ENCODE measurements at places on chromosomes 13 and 19. TPM values are rescaled to one million over a fixed set of nuclear protein-coding genes. Genes with fewer than 3 reads are reported as not detected.

- no peaks in the 10 kb centered on the region for H3K36me3 ChIP-seq
- no peak for DNase-seq
- no peaks in the 10 kb centered on the region for H3K27me3 ChIP-seq
- no peaks in the 10 kb centered on the region for H3K4me1 ChIP-seq
- H3K4me3 ChIP-seq = no peak overlapping the region
These were observed 77.9 kb upstream of the XPO4 start for GRCh38 chr13:20980430-20980829.

GRCh38 chr13:74070065-74070464 is 64.1 kb downstream of the KLF12 start:
- DNase-seq = peak; percentile 76
- peak overlapping the region; percentile 77 for H3K4me3 ChIP-seq
- peaks cover 88% of the 10 kb centered on the region for H3K4me1 ChIP-seq
- peak overlapping the region; percentile 10 for H3K27ac ChIP-seq
- H3K36me3 ChIP-seq = peaks cover 5% of the 10 kb centered on the region

Gene VWA8
- polyA plus RNA-seq = 6.9 TPM

GRCh38 chr13:72774019-72774418 is 7.7 kb downstream of the DIS3 start:
- no peaks in the 10 kb centered on the region for H3K36me3 ChIP-seq
- peaks cover 26% of the 10 kb centered on the region for H3K4me1 ChIP-seq
- no peak overlapping the region for H3K4me3 ChIP-seq
- no peaks in the 10 kb centered on the region for H3K27me3 ChIP-seq
- DNase-seq = no peak
- H3K27ac ChIP-seq = no peak overlapping the region

DNA sequence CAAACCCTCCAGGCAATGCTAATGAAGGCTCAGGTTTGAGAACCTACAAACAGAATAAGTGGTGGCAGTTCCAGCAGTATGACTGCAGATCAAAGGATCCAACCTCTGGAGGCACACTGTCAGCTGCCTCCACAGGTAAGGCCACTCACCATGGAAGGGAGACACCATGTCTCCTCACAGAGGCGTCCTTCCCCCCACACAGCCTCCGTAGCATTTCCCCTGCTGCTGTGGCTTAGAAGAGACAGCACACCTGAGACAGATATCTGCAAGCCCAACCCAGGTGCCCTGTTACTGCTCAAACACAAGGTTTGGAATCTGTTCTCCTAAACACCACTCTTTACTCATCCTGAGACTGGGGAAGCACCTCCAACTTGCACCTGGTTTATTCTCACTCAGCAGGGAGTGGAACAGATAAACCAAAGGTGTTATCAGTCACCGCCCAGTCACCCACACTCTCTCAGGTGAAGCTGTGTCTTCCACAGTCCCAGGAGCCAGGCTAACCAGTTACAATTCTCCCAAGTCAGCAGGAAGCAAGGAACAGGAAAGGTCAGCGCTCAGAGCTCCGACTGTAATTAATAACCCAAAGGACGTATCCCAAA is 311.2 kb downstream of the FOXO1 start:
- H3K27me3 ChIP-seq = no peaks in the 10 kb centered on the region
- H3K4me3 ChIP-seq = peak overlapping the region; percentile 46
- no peak for DNase-seq
- no peak overlapping the region for H3K27ac ChIP-seq

Gene SBK3
- not detected for polyA plus RNA-seq

- no peak for DNase-seq
- H3K27me3 ChIP-seq = peaks cover 40% of the 10 kb centered on the region
- no peak overlapping the region for H3K4me3 ChIP-seq
- no peak overlapping the region for H3K27ac ChIP-seq
These were observed 43.5 kb downstream of the ATP8A2 start for GRCh38 chr13:25415241-25415640.

DNA sequence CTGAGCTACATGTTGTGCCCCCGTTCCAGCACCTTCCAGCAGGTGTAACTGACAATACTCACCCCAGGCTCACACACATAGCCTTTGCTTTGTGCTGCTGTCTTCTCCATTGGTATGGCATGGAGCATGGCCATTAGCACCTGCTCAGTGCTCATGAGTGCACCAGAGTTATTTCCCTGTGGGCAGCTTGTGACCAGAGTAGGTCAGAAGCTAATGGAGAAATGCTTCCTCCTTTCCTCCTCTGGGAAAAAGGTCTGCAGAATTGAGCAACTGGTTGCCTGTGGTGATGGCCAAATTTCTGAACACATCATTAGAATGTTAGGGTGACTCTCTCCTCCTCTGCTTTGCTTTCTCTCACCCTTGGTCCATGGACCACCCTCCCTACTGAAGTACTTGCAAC is 344.5 kb upstream of the TMTC4 start:
- no peaks in the 10 kb centered on the region for H3K36me3 ChIP-seq
- no peak overlapping the region for H3K4me3 ChIP-seq
- H3K27me3 ChIP-seq = peaks cover 10% of the 10 kb centered on the region
- H3K27ac ChIP-seq = no peak overlapping the region
- no peak for DNase-seq

- H3K36me3 ChIP-seq = no peaks in the 10 kb centered on the region
- H3K4me1 ChIP-seq = peaks cover 11% of the 10 kb centered on the region
These were observed 569 bp downstream of the USHBP1 start for GRCh38 chr19:17263712-17264640.

Gene RFPL4AL1
- not detected for polyA plus RNA-seq

DNA sequence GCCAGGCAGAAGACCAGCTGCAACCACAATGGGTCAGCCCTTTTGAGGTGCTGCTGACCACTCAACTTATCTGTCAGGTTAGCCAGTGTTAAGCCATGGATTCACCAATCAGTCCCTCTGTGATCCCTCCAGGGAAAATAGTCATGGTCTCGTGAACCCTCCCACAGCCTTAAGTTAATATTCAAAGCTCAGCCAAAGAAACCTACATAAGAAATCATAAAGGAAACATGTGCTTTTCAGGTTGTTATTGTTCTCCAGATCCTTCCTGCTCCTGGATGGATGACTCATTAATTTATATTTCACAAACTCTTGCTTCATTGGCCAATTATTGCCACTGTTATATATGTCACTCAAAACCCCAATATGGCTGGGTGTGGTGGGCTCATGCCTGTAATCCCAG is 161.9 kb downstream of the B3GLCT start:
- DNase-seq = no peak
- H3K4me1 ChIP-seq = no peaks in the 10 kb centered on the region
- peaks cover under 1% of the 10 kb centered on the region for H3K36me3 ChIP-seq
- H3K4me3 ChIP-seq = no peak overlapping the region
- H3K27me3 ChIP-seq = no peaks in the 10 kb centered on the region
- no peak overlapping the region for H3K27ac ChIP-seq

DNA sequence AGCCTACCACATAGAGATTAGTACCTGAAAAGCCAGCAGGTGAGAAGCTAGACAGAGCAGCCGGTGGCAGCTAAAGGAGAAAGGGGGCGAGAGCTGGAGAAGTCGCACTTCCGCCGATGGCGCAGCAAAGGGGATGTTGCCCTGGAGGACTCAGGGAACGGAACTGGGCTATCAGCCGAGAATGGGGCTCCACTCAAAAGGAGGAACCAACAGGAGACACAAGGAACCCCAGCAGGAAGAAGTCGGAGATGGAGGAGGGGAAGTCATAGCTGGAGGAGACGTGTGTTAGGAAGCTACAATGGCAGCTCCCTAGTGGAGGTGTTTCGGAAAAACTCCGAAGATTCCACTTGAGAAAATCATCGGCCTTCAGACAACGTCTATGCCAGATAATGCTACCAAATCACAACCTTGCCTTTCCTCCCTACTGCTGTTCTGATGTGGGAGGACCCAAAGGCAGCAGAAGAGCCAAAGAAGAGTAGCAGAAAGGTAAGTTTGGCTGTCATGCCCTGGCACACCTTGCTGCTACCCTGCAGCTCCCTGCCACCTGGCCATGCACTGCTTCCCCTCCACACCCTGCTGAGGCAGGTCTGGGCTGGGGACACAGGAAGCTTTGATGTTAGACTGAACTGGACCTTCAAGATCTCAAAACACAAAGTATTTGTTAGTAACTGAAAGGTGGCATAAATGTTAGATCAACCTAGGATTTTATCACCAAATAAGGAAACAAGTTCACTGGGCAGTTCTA is 127.9 kb downstream of the DLEU7 start:
- no peak overlapping the region for H3K27ac ChIP-seq
- no peaks in the 10 kb centered on the region for H3K36me3 ChIP-seq
- H3K4me1 ChIP-seq = peaks cover 12% of the 10 kb centered on the region
- no peak overlapping the region for H3K4me3 ChIP-seq

Gene SLC25A15
- 10.2 TPM for polyA plus RNA-seq

GRCh38 chr13:113559061-113559460 is 25.5 kb upstream of the TFDP1 start:
- peaks cover 2% of the 10 kb centered on the region for H3K27me3 ChIP-seq
- no peak overlapping the region for H3K4me3 ChIP-seq
- H3K27ac ChIP-seq = no peak overlapping the region
- H3K36me3 ChIP-seq = no peaks in the 10 kb centered on the region
- no peak for DNase-seq

GRCh38 chr19:40400559-40400958 is 10.6 kb upstream of the HIPK4 start:
- no peaks in the 10 kb centered on the region for H3K36me3 ChIP-seq
- no peak overlapping the region for H3K27ac ChIP-seq
- no peak overlapping the region for H3K4me3 ChIP-seq
- H3K27me3 ChIP-seq = no peaks in the 10 kb centered on the region
- no peak for DNase-seq

Measured in naive thymus-derived CD8-positive, alpha-beta T cell (primary cell).